Stimulated activated naive CD8-positive, alpha-beta T cell treated with anti-CD3 and anti-CD28 coated beads, Interleukin-15, Interleukin-2, amounts not matched to agents 100 U/mL and 50 U/mL, for 24 hours (primary cell): ENCODE measurements at places on chromosomes 13 and 19.

- no peak for DNase-seq
These were observed 166.5 kb upstream of the ZNF507 start for GRCh38 chr19:32178956-32179355.

DNA sequence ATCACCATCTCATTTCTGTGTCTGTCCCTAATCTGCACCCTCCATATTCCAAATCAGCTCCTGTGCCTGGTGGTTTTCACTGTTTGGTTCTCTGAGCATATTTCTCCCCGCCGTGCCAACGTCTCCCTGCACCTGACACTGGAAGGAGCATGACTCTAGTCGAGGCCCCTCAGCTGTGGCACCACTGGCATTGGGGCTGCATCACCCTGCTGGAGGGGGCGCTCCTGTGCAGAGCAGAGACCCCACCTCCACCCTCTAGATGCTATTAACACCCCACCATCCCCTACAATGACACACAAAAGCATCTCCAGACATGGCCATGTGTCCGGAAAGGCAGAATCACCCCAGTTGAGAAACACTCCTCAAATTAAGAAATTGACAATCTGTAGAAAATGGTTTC lies 20.8 kb downstream of the ZSCAN5C start:
- no peak for DNase-seq

DNA sequence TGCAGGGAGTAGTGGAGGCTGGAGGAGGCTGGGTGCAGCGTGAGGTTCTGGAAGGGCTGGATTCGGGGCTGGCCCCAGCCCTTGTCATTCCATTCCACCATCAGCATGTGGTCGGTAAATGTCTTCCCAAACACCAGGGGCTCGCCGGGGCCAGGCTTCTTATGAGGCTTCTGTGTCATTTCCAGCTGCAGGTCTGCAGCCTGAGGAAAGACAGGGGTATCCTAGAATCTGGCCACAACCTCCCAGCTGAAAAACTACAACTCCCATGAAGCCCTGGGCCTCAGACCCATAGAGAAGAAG lies 4.4 kb downstream of the BCAT2 start:
- no peak for DNase-seq

- DNase-seq, result no peak
These were observed 14.3 kb upstream of the PLPP2 start for GRCh38 chr19:305240-306150.

DNA sequence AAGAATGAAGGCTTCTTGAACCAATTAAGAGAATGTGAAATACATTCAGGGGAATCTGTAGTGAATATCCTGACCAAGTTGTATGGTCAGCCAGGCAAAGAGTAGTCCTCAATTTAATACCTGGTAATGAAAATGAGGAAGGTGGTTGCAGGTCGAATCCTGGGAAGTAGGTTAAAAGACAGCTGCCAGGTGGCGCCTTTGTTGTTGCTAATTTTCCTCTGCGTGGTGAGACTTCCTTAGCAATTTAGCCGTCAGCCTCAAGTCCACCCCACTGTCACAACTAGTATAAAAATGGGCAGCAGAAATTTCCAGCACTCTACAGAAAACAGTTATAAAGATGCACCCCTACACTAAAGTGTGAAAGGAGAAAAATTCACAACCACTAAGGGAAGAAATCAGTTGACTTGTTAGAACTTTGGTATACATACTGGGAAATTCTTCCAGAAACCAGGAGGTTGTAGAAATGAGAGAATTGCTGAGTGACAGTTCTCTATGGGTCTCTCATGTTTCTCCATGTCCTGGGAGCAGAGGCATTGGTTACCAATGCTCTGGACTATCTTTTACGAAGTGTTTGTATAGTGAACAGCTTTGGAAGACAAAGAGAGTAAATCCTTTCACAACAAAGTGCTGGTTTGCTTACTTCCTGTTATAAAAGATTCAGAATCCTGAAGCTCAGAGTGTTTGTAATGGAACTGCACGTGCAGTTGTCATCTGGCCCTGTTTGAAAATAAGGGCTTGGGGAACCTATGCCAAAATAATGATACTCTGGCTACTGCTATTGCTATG lies 235.9 kb downstream of the NHLRC3 start:
- no peak for DNase-seq

DNA sequence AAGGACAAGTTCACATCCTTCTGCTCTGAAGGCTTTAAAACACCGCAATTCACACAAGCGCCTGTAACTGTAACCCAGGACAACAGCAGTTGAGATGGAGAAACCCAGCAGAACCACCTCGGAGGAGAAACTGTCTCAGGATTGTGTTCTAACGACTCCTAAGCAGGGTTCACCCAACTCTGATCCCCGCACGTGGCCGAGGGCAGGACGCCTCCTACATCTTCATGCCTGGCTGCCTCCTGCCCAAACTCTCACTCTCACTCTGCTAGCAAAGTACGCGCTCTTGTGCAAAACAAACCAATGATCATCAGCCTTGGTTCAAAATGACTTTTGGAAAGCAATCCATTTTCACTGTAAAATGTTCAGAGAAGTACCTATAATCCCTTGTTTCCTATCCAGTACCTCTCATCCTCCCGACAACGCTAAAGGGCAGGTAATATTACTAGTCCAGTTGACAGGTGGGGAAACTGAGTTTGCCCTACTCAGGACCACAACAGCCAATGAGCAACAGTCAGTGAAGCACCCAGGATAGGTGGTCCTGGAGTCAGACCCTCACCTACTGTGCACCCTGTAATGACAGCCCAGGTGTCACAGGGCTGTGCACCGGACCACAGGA lies 25.6 kb downstream of the EPS15L1 start:
- DNase-seq, result no peak

- DNase-seq, result peak; percentile 23
These were observed 89.7 kb downstream of the RAB20 start for GRCh38 chr13:110471833-110472162.

- no peak for DNase-seq
These were observed 13.8 kb downstream of the PAK4 start for GRCh38 chr19:39139305-39139874.

DNA sequence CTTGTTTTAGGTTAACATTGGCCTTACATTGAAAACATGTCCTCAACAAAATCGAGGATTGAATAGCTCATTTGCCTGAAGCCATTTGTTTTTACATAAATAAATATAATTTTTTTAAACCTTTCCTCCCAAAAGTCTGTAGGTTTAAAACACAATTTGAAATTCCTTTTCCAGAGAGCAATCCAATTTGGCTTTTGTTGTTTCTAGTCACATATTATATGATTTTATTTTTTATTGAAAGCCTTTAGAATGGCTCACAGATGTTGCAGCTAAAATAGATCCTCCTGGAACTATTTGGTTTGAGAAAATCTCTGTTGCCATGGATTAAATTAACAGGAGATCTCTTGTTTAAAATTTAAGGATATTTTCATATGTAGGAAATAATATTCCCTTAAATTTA lies 512.6 kb downstream of the KLF5 start:
- no peak for DNase-seq

GRCh38 chr13:44402899-44403445 lies 29.3 kb downstream of the SERP2 start:
- no peak for DNase-seq

GRCh38 chr19:11475861-11476260 lies 5.0 kb downstream of the ELAVL3 start:
- no peak for DNase-seq

DNA sequence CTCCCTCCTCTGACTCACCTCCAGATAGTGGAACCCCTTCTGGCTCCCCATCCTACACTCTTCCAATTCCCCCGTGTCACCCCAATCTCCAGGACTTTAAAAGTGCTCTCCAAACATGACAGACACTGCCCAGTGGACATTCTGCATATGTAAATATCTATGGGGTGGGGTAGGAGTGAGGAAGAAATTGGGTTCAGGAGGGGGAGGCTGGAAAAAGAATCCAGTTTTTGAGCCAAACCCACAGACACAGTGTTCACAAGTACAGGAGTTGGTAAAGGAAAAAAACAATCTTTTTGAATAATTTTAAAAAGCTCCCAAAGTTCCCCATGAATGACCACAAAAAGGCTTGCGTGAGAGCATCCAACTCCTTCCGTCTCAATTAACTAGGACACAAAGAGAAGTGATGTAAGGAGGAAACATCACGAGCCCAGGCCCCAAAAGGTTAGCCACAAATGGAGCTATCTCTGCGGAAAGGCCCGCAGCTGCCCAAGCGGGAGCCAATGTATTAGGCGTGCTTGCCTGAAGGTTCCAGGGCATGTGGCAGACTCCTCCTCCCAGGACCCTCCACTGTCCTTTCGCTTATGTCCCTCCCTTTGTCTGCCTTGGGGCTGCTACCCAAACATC lies 18.0 kb downstream of the ZC3H4 start:
- DNase-seq, result no peak

GRCh38 chr13:107104631-107105030 lies 536.7 kb upstream of the ARGLU1 start:
- no peak for DNase-seq

GRCh38 chr13:58883405-58883804 lies 1251.9 kb downstream of the PCDH17 start:
- DNase-seq, result no peak
